ENCODE measurements at places on chromosomes 6 and 20. TPM values are rescaled to one million over a fixed set of nuclear protein-coding genes. Genes with fewer than 3 reads are reported as not detected.

- H3K27me3 ChIP-seq = no peaks in the 10 kb centered on the region
- H3K4me3 ChIP-seq = no peak overlapping the region
- no peaks in the 10 kb centered on the region for H3K4me1 ChIP-seq
- DNase-seq = no peak
- H3K27ac ChIP-seq = no peak overlapping the region
- H3K36me3 ChIP-seq = no peaks in the 10 kb centered on the region
Measured at GRCh38 chr6:40912158-40912946, 126.7 kb downstream of the UNC5CL start.

- no peak overlapping the region for H3K4me3 ChIP-seq
- peaks cover 17% of the 10 kb centered on the region for H3K4me1 ChIP-seq
- H3K27me3 ChIP-seq = peaks cover 76% of the 10 kb centered on the region
Measured at GRCh38 chr6:7546020-7546369, 4.5 kb downstream of the DSP start.

DNA sequence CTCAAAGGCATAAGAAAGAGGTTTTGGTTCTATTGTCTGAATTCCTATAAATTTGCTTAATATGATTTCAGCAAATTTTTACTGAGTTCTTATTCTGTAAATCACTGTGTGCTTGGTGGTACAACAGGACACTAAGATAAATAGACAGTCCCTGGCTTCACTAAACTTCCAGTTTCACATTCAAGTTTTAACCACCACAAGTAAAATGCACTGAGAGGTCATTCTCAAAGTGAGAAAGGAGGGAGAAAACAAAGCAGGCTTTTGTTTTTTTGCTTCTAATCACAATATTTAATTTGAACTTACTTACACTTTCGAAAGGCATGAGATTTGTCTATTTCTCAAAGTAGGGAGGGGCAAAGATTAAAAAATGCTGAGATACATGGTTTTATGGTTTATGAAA lies 445.7 kb downstream of the CDC5L start:
- no peak for DNase-seq
- no peaks in the 10 kb centered on the region for H3K36me3 ChIP-seq
- no peak overlapping the region for H3K4me3 ChIP-seq
- no peaks in the 10 kb centered on the region for H3K27me3 ChIP-seq
- H3K4me1 ChIP-seq = peaks cover 10% of the 10 kb centered on the region

DNA sequence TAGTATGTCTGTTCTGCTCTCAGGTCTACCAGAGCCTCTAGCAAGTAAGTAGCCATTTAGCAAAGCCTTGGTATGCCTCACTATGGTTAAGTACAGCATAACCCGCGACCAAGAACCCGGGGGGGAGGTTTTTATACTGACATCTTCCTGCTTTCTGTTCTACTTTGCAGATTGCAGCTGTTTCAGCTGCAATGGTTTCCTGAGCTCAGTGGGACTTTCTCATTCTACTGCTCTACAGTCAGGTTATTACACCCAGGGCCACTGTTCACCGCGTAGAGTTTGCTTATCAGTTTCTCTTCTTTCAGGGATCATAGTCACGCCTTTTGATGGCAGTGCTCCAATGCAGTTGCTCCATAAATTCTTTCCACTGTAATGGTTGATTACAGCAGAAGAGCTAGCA lies 631.3 kb downstream of the TFAP2A start:
- no peaks in the 10 kb centered on the region for H3K36me3 ChIP-seq
- no peaks in the 10 kb centered on the region for H3K4me1 ChIP-seq
- H3K27ac ChIP-seq = no peak overlapping the region
- DNase-seq = no peak

Gene NKAPL
- total RNA-seq = not detected

Gene TMC2
- total RNA-seq = not detected

Gene CCN5
- total RNA-seq = not detected

All from CD4-positive, alpha-beta T cell (primary cell).